ENCODE measurements at places on chromosomes 4 and X.

GRCh38 chr4:165692082-165692481, 181.0 kb upstream of the TLL1 start:
- DNase-seq = no peak

- no peak for DNase-seq
These were observed at the start of gene PABPC5 for GRCh38 chrX:91434351-91435168. Gene PABPC5, plus strand, starts transcription at chrX:91434839. Its CDS starts 739 bp downstream, at chrX:91435578.

- DNase-seq = no peak
These were observed 21.1 kb downstream of the ACOX3 start for GRCh38 chr4:8419222-8420041.

- no peak for DNase-seq
These were observed 43.4 kb upstream of the OGT start for GRCh38 chrX:71489540-71489939.

GRCh38 chrX:69024931-69025330, 140.3 kb downstream of the PJA1 start:
- no peak for DNase-seq

DNA sequence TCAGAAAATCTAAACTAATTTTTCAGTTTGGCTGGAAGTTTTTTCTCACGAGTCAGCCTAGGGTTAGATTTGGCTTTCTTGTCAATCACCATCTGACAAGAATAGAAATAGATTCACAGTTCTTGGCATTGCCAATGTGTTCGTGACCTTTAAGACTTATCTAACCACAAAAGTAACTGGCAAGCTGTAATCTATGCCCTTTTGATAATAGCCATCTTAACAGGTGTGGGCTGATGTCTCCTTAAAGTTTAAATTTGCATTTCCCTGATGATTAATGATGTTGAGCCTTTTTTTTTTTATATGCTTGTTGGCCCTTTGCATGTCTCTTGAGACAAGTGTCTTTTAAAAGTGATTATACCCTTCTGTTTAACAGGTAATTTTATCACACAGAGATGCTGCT, 460.3 kb upstream of the PRKX start:
- DNase-seq = peak; percentile 95

- DNase-seq = no peak
These were observed 78.5 kb upstream of the TAB3 start for GRCh38 chrX:30967516-30967915.

DNA sequence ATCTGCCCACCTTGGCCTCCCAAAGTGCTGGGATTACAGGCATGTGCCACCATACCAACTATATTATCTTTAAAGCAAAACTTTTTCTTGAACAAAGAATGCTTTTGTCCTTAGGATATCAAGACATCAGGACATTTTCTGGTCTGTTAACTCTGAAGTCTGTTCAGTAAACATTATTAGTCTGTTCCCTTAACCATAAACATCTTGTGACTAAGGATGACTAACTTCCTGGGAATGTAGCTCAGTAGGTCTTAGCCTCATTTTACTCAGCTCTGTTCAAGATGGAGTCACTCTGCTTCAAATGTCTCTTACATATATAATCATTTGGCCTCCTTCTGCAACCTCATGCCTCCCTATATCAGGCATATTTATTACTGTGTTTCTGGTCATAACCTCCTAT, 122.9 kb downstream of the UBE2NL start:
- DNase-seq = no peak

- no peak for DNase-seq
These were observed 305.5 kb downstream of the RAB28 start for GRCh38 chr4:13178621-13179020.
